ENCODE measurements at places on chromosomes 5 and 9.

GRCh38 chr5:171898386-171898785, 108.1 kb downstream of the FBXW11 start:
- DNase-seq, result no peak

- no peak for DNase-seq
Measured at GRCh38 chr9:113623851-113624485, 160.4 kb downstream of the RGS3 start.

GRCh38 chr9:133693116-133693515, 45.0 kb downstream of the SARDH start:
- no peak for DNase-seq

DNA sequence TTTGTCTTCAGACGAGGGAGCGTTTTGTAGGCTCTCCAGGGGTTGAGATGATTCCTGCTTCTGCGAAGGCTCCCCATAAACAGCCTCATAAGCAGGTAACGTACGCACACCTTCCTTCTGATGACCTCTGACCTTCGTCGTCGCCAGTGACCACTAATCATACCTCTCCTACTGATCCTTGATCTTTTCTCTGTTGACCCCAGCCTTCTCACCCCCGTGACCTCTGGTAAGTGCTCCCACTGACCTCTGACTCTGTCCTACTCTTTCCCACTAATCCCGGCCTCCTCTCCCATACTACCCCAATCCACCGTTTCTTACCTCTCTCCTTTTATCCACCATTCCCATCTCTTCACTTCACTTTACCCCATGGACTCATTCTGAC, 345 bp downstream of the DNAI1 start:
- DNase-seq, result peak; percentile 13

DNA sequence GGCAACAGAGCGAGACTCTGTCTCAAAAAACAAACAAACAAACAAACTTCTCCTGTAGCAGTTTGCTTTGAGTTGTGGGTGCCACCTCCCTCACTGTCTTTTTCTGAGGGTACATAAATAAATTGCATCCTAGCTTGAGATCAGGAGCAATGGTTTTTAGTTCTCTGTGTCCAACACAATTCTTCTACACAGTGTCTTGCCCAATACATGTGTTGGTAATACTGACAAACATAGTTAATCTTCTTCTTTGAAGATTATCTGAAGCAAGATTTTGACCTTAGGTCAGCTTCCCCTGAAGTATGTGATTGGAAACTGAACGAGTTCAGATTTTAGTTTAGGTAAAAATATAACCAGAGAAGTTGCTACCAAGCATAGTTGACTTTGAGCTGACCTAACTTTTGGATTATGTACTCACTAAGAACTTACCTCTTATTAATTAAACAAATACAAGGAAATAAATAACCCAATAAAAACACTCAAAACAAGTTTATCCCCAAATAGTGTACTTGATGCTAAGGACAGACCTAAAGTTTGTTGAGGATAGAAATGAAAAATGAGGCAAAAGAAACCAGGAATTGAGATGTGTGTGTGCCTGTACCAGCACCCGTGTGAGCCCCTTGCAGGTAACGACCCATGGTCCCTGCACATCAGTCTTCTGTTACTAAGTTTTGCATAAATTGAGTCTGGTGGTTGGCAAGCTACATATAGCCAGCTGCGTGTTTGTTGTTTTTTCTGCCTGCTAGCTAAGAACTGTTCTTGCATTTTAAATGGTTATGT, 16.2 kb downstream of the TJP2 start:
- DNase-seq, result no peak

GRCh38 chr9:76341616-76342015, 52.6 kb downstream of the RFK start:
- no peak for DNase-seq

- DNase-seq, result no peak
Measured at GRCh38 chr5:147671365-147671764, 111.2 kb downstream of the JAKMIP2 start.

DNA sequence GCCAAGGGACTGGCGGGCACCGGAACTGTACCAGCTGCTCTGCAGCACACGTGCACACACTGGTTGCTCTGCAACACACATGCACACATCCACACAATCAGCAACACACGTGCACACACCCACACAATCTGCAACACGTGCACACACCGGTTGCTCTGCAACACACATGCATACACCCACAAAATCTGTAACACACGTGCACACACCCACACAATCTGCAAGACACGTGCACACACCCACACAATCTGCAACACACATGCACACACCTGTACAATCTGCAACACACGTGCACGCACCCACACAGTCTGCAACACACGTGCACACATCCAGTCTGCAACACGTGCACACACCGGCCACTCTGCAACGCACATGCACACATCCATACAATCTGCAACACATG, 17.9 kb downstream of the PLEKHG4B start:
- DNase-seq, result no peak
